ENCODE measurements at places on chromosomes 16 and 17. TPM values are rescaled to one million over a fixed set of nuclear protein-coding genes. Genes with fewer than 3 reads are reported as not detected.

Gene RBFOX1
- 1.8 TPM for total RNA-seq

Gene GSDMA
- total RNA-seq, result not detected

Gene SULT1A4
- 2.1 TPM for total RNA-seq

Gene KRT33B
- total RNA-seq, result not detected

Gene KRT12
- total RNA-seq, result not detected

Gene CD300LF
- not detected for total RNA-seq

Gene CLDN6
- 0.21 TPM for total RNA-seq

- DNase-seq, result no peak
Measured at GRCh38 chr17:81838753-81839255, 4.0 kb upstream of the PPP1R27 start.

GRCh38 chr17:65533056-65533745 lies 28.2 kb downstream of the AXIN2 start:
- DNase-seq, result no peak

DNA sequence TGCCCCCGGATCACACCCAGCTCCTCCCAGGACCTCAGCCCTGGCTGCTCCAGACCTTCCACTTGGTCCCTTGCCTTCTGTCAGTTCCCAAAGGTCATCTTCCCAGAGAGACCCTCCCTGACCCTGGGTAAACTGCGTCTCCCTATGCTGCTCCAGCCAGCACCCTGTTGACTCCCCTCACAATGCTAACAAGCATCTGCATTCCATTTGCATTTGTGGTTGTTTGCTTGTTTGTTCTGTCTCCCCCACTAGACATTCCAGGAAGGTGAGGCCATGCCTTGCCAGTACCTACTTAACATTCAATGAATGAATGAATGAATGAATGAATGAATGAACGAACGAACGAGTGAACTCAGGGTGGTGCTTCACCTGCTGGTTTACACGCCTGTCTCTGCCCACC lies 171.2 kb downstream of the WSCD1 start:
- DNase-seq, result no peak

DNA sequence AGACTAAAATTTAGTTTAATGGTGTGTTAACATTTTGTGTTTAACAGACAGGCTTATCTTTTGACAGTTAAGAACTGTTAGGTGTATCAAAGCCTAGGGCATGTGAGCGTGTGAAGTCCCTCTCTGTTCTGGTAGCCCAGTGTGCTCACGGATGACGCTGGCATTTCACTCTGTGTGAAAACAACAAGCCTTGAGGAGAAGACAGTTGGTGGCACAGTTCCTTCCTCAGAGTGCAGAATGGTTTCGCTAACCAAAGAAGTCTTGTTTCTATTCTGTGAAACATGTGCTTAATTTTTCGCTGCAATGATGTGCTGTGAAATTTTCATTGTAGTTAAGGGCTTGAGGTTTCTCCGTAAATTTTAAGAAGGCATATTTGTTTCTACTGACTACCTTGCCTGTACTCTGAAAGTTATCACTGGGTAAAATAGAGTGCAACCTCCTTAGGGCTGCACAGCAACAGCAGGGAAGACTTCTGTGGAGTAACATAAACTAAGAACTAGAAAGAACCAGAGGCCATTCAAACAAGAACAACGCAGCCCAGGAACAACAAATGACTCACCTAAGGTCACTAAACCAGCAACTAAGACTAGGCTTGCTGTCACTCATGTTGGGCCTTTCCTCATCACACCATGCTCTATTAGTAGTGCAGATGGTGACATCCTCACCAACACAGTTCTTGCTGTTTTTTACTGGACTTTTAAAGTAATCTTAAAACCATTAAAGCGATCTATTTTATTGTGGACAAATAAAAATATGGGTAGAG lies 33.4 kb downstream of the BRD7 start:
- no peak for DNase-seq

DNA sequence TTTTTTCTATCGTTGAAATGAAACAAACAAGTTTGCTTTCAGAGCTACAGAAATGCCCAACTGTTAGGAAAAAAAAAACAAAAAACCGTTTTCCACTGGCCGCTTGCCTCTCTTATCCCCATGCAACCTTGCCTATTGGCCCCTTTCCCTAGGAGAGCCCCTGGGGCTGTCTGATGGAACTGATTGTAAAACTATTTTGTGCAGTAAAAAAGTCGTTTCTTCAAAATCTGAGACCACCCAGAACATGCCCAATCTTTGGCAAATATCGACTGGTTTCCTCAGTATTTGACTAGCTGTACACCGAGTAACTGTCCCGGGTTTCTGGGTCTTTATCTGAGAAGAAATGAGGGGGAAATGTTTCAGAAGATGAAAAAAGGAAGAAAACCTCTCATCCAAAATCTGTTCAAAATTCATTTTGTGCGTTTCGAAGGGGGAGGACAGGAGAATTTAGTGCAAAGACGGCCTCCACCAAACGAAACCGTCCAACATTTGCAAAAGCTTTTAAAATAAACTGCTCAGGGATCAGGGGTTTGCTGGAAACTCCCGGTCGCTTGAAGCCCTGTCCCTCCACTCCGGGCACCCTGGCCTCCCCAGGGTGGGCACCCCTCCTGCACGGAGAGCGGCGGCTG lies 1.1 kb upstream of the GNAO1 start:
- no peak for DNase-seq

GRCh38 chr17:20279631-20280030 lies 187.7 kb downstream of the LGALS9B start:
- no peak for DNase-seq

DNA sequence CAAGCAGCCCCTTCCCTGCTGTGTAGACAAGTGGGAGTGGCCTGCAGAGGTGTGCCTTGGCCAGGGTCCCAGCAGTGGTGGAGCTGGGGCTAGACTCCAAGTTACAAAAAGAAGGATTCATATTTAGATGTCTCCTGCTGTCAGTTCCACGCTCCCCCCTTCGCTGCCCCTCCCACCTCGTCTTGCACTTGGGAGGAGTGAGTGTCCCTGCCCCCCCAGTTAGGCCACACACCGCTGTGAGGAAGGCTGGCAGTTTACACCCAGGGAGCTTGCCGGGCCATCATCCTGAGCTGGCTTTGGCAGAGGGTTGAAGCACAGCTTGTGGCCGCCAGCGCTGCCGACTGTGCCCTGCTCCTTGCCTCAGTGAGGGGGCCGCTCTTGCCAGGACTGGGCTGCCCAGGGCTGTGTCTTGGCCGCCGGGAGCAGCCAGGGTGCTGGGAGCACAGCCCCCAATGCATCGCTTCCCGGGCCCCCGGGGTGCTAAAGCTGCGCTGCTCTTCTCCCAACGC lies 44.3 kb downstream of the ELAC2 start:
- DNase-seq, result peak; percentile 23
